Aorta (tissue), 5 donors: ENCODE measurements at places on chromosomes 2 and 18.

GRCh38 chr18:25327584-25327983, 24.4 kb downstream of the ZNF521 start:
- DNase-seq: no peak

- DNase-seq: no peak
Observed at GRCh38 chr2:96604104-96604503, 34.0 kb downstream of the KANSL3 start.

DNA sequence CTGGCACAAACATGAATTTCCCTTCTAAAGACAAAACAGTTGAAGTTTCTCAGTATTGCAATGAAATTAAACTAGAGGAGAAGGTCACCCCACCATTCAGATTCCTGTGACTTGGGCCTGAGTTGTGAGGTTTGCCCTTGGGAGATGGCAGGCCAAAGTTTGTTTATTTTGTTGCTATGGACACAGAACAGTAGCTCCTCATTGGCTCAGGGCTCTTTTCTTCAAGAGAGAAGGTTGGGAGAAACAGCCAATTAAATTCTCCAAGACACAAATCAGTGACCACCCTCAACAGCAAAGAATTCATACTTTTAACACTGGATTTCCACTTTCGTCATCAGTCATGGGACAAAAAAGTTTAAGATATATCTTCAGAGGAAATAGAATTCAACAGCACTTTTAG, at the start of gene FLACC1:
TSS of gene FLACC1 (minus strand) at position 125 of the 400 bp plus-strand sequence. CDS start 5,941 bp downstream, outside the sequence.
- no peak for DNase-seq

GRCh38 chr2:190138032-190138431, 75.5 kb upstream of the MSTN start:
- DNase-seq: no peak
